ENCODE measurements at places on chromosomes 1 and 21.
A peak's percentile ranks its signal among the peaks of the same experiment; 100 is the strongest.

- DNase-seq = no peak
Measured at GRCh38 chr1:159113596-159114433, 37.2 kb upstream of the AIM2 start.

DNA sequence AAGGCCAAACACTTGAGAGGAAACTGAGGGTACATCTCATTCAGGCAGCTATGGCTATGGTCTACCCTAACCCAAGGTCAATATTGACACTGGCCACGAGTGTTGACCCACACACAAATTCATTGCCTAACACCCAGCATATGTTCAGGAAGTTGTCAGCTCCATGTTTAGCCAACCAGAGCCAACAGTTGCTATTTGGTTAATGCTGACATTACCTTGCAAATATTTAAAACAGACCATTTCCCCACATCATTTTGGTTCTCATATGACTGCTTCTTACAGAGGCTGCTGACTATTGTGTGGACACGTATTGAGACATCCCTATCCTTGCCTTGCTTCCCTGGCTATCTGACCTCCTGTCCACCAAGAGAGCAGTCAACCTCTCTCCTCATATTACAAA lies 97.3 kb downstream of the LMX1A start:
- no peak for DNase-seq

- no peak for DNase-seq
Measured at GRCh38 chr1:219563568-219563967, 49.3 kb downstream of the ZC3H11B start.

DNA sequence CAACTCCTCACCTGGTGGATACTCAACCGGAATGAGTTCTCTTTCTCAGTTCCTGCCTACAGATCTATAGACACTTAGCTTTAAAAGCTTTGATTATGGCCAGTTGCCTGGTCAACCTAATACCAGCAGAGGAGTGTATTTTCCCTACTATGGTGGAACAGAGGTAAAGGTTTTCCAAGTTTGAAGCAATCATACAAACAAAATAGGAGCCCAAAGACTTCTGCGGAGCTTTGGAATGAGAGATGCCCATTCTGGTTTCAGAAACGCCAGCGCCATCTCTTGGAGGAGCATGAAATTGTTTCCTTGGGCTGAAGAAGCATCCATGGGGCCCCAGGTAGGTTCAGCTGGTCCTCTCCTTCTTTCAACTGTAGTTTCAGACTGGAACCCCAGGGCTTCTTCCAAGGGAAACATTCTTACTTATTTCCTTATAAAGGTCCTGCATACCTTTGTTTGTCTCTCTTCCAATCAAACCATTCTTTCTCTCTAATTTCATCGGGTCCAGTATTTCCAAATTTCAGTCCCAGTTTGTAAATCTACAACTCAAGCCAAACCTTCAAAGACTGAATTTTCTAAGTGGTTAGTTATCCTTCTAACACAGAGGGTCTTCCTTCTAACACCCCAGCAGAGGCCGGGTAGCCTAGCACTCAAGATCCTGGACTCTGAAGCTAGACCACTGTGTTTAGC lies 95.9 kb downstream of the KCNJ15 start:
- DNase-seq = peak; percentile 86

- DNase-seq = no peak
Measured at GRCh38 chr1:91687452-91687851, 186.8 kb downstream of the CDC7 start.

DNA sequence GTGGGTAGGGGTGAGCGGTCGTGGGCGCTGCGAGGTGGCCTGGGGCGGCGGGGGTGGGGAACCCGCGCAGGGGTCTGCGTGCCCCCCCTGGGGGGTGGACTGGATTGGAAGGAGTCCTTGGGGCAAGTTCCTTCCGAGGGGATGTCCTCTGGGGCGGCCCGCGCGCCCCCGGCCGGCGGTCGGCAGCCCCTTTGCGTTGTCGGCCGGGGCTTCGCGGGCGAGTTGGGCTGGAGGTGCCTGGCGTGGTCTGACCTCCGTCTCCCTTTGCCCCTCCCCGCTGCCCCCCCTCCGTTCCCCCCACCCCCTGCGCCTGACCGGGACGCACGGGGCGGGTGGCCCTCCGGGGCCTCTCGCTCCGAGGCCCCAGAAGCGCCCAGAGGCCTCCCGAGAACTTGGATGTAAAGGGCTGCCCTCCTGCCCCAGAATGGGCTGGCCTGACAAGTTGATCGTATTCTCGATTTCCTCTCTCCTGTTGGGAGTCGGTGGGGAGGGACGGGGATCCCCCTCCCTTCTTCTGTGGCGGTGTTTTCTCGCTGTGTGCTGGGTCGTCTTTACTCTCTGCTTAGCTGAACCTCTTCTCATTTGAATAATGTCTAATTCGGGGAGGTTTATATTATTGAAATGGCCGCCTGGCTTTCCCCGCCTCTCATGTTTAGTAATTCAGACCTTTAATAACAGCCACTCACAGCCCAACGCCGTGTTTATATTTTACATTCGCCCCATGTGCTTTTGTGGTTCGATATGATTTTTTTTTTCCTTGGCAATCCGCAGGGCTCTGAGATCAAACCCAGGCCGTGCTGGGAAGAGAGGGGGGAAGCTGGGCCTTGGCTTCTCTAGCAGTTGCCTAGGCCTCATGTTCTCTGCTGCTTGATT lies 1.3 kb downstream of the POU2F1 start:
- DNase-seq = peak; percentile 71

DNA sequence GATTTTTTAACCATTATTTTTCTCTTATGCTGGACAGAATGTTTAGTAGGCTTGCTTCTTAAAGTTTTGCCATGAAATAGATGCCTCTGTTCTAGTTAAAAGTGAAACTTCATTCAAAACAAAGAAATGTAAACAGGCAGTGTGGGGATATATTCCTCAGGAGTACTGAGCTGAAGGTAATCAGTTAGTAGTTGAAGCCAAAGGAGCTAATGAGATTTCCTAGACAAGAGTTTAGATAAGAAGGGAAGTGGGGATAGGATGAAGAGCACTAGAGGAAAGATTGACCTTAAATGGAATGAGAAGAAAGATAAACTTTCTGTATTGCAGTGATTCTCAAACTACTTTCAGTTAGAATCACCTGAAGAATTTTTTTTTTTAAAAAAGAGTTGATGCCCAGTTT lies 23.9 kb downstream of the PRRC2C start:
- no peak for DNase-seq

GRCh38 chr21:45999581-46000181 lies 18.1 kb downstream of the COL6A1 start:
- no peak for DNase-seq

DNA sequence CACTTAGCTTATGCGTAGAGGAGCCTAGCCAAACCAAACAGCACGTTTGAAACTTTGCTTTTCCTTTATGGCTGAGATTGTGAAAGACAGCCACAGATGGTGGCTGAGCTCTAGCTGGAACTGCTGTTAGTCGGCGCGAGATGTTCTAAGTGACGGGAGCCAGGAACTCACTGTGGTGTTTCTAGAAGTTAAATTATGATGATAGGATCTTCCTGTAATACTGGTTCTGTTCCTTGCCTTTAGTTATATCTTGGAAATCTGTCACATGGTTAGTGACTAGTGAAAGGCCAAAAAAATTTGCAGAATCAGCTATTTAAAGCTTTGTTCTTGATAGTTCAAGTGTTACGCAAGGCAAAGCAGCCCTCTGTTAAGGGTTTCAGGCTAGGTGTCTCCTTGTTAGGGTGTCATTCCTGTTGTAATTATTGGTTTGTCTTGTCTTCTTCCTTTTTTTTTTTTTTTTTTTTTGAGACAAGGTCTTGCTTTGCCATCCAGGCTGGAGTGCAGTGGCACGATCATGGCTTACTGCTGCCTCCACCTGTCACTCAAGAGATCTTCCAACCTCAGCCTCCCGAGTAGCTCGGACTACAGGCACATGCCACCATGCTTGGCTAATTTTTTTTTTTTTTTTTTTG lies 22.6 kb downstream of the AK4 start:
- DNase-seq = peak; percentile 70

GRCh38 chr1:110433803-110434202 lies 17.1 kb upstream of the PROK1 start:
- peak; percentile 7 for DNase-seq

GRCh38 chr1:157008502-157008901 lies 37.0 kb downstream of the ARHGEF11 start:
- DNase-seq = no peak

- DNase-seq = no peak
Measured at GRCh38 chr1:205137901-205138300, 16.1 kb upstream of the RBBP5 start.

- DNase-seq = no peak
Measured at GRCh38 chr1:114234408-114235124, 80.9 kb upstream of the SYT6 start.

DNA sequence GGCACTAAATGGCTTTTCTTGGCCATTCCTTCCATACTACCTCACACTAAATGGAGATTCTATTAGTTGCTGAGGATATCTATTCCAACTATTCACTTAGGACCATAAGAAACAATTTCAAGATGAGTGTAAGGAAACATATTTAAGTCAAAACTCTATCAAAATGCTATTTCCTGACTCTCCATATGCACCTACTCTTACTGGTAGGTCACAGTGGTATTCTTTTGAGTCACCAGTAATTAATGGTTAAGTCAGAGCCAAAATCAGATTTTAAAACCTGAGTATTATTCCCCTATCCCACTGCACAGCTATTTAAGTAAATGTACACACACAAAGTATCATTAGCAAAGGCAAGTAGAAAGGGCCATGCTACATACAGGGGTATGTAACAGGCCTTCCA lies 50.3 kb downstream of the ARID4B start:
- DNase-seq = no peak

DNA sequence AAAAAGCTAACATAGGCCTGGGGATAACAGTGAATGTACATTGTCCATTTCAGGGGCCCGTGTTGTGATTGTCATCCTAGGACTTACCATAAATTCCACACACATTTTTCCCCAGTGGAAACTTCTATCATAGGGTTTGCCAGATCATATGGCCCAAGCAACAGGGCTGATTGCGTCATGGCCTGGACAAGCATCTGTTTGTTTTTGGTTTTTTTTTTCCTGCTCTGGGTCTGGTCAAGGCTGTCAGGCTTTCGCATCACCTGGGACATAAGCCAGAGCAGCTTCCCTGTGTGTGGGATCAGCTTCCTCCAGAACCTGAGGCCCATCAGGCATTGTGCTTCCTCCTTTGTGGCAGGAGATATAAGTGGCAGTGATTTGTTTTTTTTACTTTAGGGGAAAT lies 598.5 kb upstream of the USP24 start:
- DNase-seq = peak; percentile 58

- peak; percentile 50 for DNase-seq
Measured at GRCh38 chr1:156111355-156111962, 3.1 kb upstream of the LMNA start.

DNA sequence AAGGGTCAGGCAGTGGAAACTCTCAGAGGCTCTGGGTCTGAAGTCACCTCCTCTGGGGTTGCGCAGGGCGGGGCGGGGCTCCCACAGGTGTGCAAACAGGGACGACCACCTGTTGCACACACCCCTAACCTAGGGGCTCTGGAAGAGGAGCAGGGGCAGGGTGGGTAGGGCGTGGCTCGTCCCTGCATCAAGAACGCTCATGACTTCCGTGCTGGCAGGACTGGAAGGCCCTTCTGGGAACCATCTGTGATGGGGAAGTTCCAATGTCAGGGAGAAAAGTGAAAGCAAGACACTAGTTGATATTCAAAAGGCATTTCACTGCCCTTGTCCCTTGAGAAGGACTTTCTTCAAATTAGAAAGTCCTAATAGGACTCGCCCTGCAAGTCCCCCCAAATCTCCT lies 22.1 kb upstream of the CLSTN1 start:
- no peak for DNase-seq

GRCh38 chr1:216532251-216532798 lies 109.1 kb upstream of the USH2A start:
- DNase-seq = no peak

- peak; percentile 79 for DNase-seq
Measured at GRCh38 chr21:45128613-45129188, 54.3 kb downstream of the ADARB1 start.

- no peak for DNase-seq
Measured at GRCh38 chr21:46191686-46192575, 7.7 kb upstream of the SPATC1L start.

GRCh38 chr1:23664837-23665795 lies 26.5 kb upstream of the RPL11 start:
- DNase-seq = peak; percentile 48

DNA sequence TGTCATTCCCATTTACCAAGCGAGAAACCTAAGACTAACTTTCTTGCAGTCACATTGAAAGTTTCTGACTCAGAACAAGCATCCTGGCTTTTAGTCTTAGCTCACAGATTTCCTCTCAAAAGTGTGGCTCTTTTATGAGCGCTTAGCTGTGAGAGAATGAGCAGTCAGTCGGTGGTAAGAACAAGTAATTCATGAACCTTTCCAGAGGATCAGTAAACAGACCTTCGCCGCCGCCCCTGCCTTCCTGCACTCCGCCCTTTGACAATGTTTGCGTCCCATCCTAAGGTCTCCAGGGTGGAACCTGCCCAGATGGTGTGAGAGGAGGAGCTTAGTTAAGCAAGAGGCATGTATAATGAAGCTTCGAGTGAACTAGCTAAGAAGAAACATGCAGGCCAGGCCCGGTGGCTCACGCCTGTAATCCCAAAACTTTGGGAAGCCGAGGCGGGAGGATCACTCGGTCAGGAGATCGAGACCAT lies 142.4 kb downstream of the GLUL start:
- DNase-seq = no peak

DNA sequence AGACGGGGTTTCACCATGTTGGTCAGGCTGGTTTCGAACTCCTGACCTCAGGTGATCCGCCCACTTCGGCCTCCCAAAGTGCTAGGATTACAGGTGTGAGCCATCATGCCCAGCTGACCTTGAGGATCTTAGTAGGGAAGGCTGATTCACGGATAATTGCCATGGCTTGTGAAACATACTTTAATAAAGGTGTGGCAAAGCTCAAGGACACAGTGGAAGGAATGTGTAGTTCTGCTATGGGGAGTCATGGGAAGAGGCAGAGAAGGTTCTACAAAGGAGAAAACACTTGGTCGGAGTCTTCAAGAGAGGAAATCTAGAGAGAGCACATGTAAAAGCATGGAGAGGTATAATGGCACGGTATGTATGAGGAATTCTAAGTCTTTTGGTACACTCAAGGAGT lies 12.7 kb upstream of the PTCH2 start:
- DNase-seq = no peak

DNA sequence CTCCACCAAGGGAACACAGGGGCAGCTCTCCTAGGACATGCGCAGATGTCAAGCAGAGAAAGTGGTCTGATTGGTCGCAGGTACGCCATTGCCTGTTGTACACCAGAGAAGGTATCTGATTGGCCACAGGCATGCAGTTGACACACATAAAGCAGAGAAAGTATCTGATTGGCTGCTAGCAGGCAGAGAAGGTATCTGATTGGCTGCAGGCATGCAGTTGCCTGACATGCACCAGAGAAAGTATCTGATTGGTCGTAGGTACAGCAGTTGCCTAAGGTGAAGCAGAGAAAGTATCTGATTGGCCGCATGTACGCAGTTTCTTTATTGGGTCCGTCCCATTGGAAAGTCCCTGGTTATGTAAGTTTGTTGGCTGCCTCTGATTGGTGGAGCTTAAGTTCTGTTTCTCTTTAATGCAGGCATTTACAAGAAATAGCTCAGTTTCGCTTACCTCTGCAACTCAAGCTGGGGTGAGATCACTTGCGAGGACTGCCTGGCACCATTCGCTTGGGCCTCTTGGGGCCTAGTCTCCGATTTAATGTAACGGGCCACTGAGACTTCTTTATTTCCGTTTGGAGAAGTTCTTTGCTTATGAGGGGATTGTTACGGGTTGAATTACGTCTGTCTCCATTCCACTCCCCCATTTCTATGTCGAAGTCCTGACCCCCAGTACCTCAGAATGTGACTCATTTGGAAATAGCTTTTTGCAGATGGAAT lies 74.2 kb downstream of the SIK1 start:
- DNase-seq = peak; percentile 31

Data from fibroblast of skin of scalp (primary cell).